ENCODE measurements at places on chromosomes 1 and 21.

GRCh38 chr1:44412601-44413000 lies 7.5 kb downstream of the RNF220 start:
- DNase-seq: no peak
- H3K4me1 ChIP-seq: peaks cover 12% of the 10 kb centered on the region
- no peak overlapping the region for H3K4me3 ChIP-seq
- H3K27ac ChIP-seq: no peak overlapping the region
- H3K27me3 ChIP-seq: peaks cover 100% of the 10 kb centered on the region

GRCh38 chr1:232553809-232554208 lies 76.1 kb downstream of the SIPA1L2 start:
- peak overlapping the region; percentile 79 for H3K27ac ChIP-seq
- no peak overlapping the region for H3K4me3 ChIP-seq

GRCh38 chr1:201283836-201284553 lies 689 bp downstream of the PKP1 start:
- H3K27ac ChIP-seq: no peak overlapping the region
- H3K4me1 ChIP-seq: peaks cover 10% of the 10 kb centered on the region
- DNase-seq: no peak
- peaks cover 93% of the 10 kb centered on the region for H3K27me3 ChIP-seq
- H3K4me3 ChIP-seq: no peak overlapping the region
- H3K36me3 ChIP-seq: no peaks in the 10 kb centered on the region

DNA sequence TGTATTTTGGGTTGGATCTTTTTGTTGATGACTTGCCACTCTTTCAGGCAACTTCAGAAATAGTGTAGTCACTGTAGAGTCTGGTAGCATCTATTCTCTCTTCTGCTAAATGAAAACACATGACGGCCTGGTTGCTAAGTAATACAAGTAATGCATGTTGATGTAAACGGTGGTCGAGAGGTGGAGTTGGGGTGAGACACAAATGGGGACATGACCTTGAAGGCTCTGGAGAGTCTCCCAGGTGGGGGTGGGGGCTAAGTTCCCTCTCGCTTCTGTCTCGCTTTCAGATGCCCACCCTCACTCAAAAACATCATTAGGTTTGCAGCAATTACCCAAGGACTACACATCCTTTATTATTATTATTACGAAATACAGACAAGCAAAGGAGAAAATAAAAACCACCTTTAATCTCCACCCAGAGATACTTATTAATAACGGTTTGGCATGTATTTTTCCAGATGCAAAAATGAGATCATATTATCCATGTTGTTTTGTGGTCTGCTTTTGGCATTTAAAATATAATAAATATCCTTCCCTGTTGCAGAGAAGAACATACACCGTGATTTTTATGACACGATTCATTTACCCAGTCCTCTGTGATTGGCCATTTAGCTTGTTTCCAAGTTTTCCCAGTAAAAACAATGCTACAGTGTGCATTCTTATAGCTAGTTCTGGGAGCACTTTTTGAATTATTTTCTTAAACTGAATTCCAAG lies 138.1 kb downstream of the MIS18A start:
- peaks cover 5% of the 10 kb centered on the region for H3K27me3 ChIP-seq
- no peak for DNase-seq
- no peak overlapping the region for H3K27ac ChIP-seq
- no peak overlapping the region for H3K4me3 ChIP-seq

DNA sequence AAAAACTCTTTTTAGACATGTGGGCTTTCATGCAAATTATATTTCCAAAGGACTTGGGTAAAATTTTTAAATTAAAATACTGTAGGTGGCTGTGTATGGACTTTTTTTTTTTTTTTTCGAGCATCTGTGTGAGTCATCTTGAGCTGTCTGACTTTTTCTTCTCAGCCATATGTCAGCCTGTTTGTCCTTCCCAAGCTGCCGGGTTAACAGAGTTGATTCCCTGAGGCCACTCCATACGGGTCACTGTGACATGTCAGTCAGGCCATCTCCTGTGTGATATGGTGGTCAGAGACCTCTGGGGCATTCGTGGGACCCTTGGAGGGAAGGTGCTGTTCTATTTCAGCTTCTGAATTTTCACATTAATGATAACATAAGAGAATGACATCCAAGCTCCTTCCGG lies 148.3 kb downstream of the KCNJ6 start:
- H3K27ac ChIP-seq: no peak overlapping the region
- no peak overlapping the region for H3K4me3 ChIP-seq
- peaks cover 2% of the 10 kb centered on the region for H3K4me1 ChIP-seq
- DNase-seq: peak; percentile 60

DNA sequence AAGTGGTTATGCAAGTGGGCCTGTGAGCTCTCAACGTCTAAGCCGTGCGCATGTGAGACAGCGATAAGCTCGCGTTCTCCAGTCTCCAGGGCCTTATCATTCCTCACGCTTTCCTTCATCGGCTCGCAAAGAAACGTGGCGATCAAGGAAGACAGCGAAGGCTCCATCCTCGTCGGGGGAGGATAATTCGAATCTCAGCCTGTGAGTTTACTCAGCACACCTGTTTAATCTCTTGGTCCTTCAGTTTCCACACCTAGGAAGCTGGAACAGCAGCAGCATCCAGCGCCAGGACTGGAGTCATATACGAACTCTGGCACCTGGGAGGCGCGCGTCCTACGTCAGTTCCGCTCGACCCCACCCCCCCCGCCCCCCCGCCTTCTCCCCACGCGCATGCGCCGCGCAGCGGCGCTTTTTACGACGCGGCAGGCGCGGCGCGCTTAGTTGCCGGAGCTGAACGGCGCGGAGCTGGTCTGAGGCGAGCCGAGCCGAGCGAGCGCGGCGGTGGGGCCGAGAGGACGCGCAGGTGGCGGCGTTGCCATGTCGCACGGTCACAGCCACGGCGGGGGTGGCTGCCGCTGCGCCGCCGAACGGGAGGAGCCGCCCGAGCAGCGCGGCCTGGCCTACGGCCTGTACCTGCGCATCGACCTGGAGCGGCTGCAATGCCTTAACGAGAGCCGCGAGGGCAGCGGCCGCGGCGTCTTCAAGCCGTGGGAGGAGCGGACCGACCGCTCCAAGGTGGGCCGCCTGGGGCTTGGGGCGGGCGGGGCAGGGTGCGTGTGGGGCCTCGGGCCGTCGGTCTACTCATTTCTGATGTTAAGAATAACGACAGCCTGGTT lies at the start of gene PITHD1:
PITHD1 (plus strand) TSS at position 440 of the 836 bp plus-strand sequence; CDS start at position 538, 98 bp downstream.
- H3K4me1 ChIP-seq: peaks cover 11% of the 10 kb centered on the region
- peak within 1 kb of the TSS; percentile 61 for H3K27ac ChIP-seq
- H3K27me3 ChIP-seq: no peaks in the 10 kb centered on the region
- DNase-seq: peak; percentile 86
- peaks cover 4% of the 10 kb centered on the region for H3K36me3 ChIP-seq

GRCh38 chr1:79662596-79662995 lies 656.1 kb upstream of the ADGRL4 start:
- H3K4me3 ChIP-seq: no peak overlapping the region
- H3K27me3 ChIP-seq: no peaks in the 10 kb centered on the region
- H3K4me1 ChIP-seq: no peaks in the 10 kb centered on the region
- DNase-seq: no peak

GRCh38 chr1:109827466-109827865 lies 63.7 kb upstream of the EPS8L3 start:
- no peaks in the 10 kb centered on the region for H3K36me3 ChIP-seq
- no peaks in the 10 kb centered on the region for H3K27me3 ChIP-seq
- no peak overlapping the region for H3K4me3 ChIP-seq
- no peak overlapping the region for H3K27ac ChIP-seq

GRCh38 chr1:63350320-63350719 lies 17.1 kb upstream of the ALG6 start:
- no peak overlapping the region for H3K4me3 ChIP-seq
- H3K4me1 ChIP-seq: no peaks in the 10 kb centered on the region

- H3K4me3 ChIP-seq: no peak overlapping the region
- no peak overlapping the region for H3K27ac ChIP-seq
- DNase-seq: no peak
- H3K4me1 ChIP-seq: peaks cover 16% of the 10 kb centered on the region
Observed at GRCh38 chr21:46069719-46070279, 28.1 kb upstream of the COL6A2 start.

DNA sequence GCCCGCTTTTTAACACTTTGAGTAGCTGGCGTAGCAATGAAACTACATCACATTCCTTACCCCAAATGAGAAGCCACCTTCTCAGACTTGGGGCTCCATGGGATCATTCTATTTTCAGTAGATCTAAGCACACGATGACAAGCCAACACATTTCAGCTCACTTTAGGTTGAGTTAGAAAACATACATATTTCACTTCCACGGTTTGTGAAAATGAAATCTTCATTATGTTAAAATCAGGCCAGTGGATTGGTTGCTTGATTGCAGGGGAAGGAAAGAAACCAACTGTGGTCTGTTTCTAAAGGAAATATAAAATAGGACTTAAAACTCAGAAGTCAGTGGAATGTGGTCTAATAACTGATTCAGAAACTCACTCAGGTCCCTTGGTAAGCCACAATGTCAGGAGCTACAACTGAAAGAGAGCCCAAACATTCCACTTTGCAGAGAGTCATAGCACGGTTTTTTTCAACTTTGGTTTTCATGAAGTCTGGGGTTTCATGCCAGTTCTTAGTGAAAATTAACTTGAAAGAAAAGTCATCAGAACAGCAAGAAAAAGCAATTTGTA lies 82.3 kb upstream of the TIAM1 start:
- no peak for DNase-seq
- H3K4me1 ChIP-seq: peaks cover 7% of the 10 kb centered on the region
- no peaks in the 10 kb centered on the region for H3K36me3 ChIP-seq

Data from mesenchymal stem cell (in vitro differentiated cells and primary cell).